Articular chondrocyte of knee joint (primary cell): ENCODE measurements at places on chromosomes 2 and 18. TPM values are rescaled to one million over a fixed set of nuclear protein-coding genes. Genes with fewer than 3 reads are reported as not detected.

CDH20 gene
- total RNA-seq, result not detected in 2 replicates

TBR1 gene
- under 0.01 and 0.11 TPM in 2 replicates for total RNA-seq

CCL20 gene
- total RNA-seq, result not detected in 2 replicates

SRD5A2 gene
- not detected in 2 replicates for total RNA-seq

CYP27C1 gene
- 2.4 and 3.1 TPM in 2 replicates for total RNA-seq

TMEM198 gene
- total RNA-seq, result 1.1 and 1.3 TPM in 2 replicates

CPO gene
- total RNA-seq, result 0.32 TPM in 1 of 2 replicates, not detected in the other

MOCOS gene
- 10.6 and 12.5 TPM in 2 replicates for total RNA-seq

NDC80 gene
- total RNA-seq, result 15.2 and 29.0 TPM in 2 replicates

PLEK gene
- 0.13 and 0.32 TPM in 2 replicates for total RNA-seq

TOGARAM2 gene
- under 0.01 and 0.26 TPM in 2 replicates for total RNA-seq

ELP2 gene
- 112 and 129 TPM in 2 replicates for total RNA-seq

RAPH1 gene
- total RNA-seq, result 87.5 and 95.1 TPM in 2 replicates

EML6 gene
- total RNA-seq, result 0.39 and 0.86 TPM in 2 replicates

KRCC1 gene
- 40.2 and 50.7 TPM in 2 replicates for total RNA-seq

SERPINB3 gene
- not detected in 2 replicates for total RNA-seq

LOXL3 gene
- total RNA-seq, result 162 and 188 TPM in 2 replicates

SULT1C2 gene
- total RNA-seq, result 0.54 and 0.91 TPM in 2 replicates

ALPG gene
- not detected in 2 replicates for total RNA-seq

IL1F10 gene
- total RNA-seq, result not detected in 2 replicates

CLEC4F gene
- not detected in 2 replicates for total RNA-seq

STK16 gene
- 33.7 and 52.9 TPM in 2 replicates for total RNA-seq

LRRC30 gene
- not detected in 2 replicates for total RNA-seq

METTL21A gene
- 13.9 and 14.8 TPM in 2 replicates for total RNA-seq

INHBB gene
- total RNA-seq, result 3.3 and 5.2 TPM in 2 replicates

HAUS1 gene
- total RNA-seq, result 31.0 and 47.4 TPM in 2 replicates

CNDP1 gene
- total RNA-seq, result 0.11 and 0.26 TPM in 2 replicates

INPP5D gene
- 0.13 and 0.22 TPM in 2 replicates for total RNA-seq

CHRNG gene
- total RNA-seq, result not detected in 2 replicates

B4GALT6 gene
- total RNA-seq, result 7.6 and 10.9 TPM in 2 replicates

MTA3 gene
- 32.5 and 37.4 TPM in 2 replicates for total RNA-seq

HRH4 gene
- total RNA-seq, result 0.11 and 0.13 TPM in 2 replicates

VWA3B gene
- total RNA-seq, result 0.11 TPM in 1 of 2 replicates, not detected in the other

PSMA8 gene
- total RNA-seq, result not detected in 2 replicates

ARHGEF33 gene
- total RNA-seq, result 1.2 and 1.4 TPM in 2 replicates

GALNT1 gene
- 507 and 572 TPM in 2 replicates for total RNA-seq

MAPK4 gene
- total RNA-seq, result not detected in 2 replicates

PKDCC gene
- total RNA-seq, result 12.3 and 15.6 TPM in 2 replicates

CMPK2 gene
- total RNA-seq, result 1.8 and 3.0 TPM in 2 replicates

ATIC gene
- total RNA-seq, result 13.3 and 18.8 TPM in 2 replicates

CIB4 gene
- total RNA-seq, result not detected in 2 replicates

FOSL2 gene
- 259 and 261 TPM in 2 replicates for total RNA-seq

OSR1 gene
- total RNA-seq, result 45.6 and 50.9 TPM in 2 replicates

HOXD13 gene
- total RNA-seq, result 0.11 and 0.13 TPM in 2 replicates
